ENCODE measurements at places on chromosomes 11 and 22. TPM values are rescaled to one million over a fixed set of nuclear protein-coding genes. Genes with fewer than 3 reads are reported as not detected.

DNA sequence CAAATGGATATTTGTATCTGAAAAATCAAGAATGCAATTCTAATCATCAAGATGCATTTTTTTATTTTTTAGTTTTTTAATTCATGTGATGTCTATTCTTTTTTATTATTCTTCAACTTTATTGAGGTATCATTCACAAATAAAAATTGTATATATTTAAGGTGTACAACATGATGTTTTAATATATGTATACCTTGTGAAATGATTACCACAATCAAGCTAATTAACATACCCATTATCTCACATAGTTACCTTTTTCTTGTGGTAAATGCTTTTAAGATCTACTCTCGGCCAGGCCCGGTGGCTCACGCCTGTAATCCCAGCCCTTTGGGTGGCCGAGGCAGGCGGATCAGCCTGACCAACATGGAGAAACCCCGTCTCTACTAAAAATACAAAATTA is 3.7 kb downstream of the HBB start:
- no peak for DNase-seq

- DNase-seq = no peak
These were observed 86.8 kb downstream of the PRMT3 start for GRCh38 chr11:20474176-20474881.

- peak; percentile 31 for DNase-seq
These were observed 1.4 kb downstream of the POGLUT3 start for GRCh38 chr11:108496643-108497256.

The MS4A4E gene
- total RNA-seq = not detected

The ADAMTS15 gene
- total RNA-seq = 3.1 TPM

- no peak for DNase-seq
These were observed 70.5 kb upstream of the TNRC6B start for GRCh38 chr22:40107244-40107643.

The CCDC83 gene
- not detected for total RNA-seq

- peak; percentile 54 for DNase-seq
These were observed 11.5 kb downstream of the CSNK1E start for GRCh38 chr22:38305471-38306448.

GRCh38 chr11:127137771-127138280 is 137.3 kb upstream of the KIRREL3 start:
- DNase-seq = no peak

DNA sequence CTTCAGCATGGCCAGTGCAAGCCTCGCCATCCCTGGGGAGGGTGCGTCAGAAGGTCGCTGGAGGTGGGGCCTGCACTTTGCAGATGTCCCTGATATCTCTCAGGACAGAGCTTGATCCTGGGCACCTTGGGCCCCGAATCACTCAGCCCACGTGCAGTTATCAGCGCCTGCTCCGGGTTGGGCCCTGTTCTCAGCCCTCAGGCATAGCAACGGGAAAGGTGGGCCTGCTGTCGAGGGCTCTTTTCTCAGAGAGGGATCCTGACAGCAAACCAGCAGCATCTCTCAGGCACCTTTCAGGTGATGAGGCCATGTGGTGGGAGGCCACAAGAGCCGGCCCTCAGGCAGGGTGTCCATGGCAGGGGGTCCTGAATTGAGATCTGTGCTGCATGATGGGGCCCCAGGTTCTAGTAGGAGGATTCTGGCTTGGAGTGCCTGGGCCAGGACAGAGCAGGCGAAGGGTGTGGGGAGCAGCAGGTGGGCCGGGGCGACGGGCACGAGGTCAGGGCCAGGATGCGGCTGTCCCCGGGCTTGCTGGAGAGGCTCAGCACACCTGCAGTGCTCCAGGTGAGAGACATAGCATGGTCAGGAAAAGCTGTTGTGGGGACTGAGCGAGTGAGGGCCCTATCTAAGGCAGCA is 280.5 kb downstream of the TBC1D22A start:
- no peak for DNase-seq

- DNase-seq = no peak
These were observed 2.1 kb upstream of the GSTP1 start for GRCh38 chr11:67581469-67581868.
